ENCODE measurements at places on chromosomes 12 and 14.

- peak; percentile 13 for DNase-seq
Measured at GRCh38 chr12:27434673-27435565, 11.6 kb upstream of the SMCO2 start.

DNA sequence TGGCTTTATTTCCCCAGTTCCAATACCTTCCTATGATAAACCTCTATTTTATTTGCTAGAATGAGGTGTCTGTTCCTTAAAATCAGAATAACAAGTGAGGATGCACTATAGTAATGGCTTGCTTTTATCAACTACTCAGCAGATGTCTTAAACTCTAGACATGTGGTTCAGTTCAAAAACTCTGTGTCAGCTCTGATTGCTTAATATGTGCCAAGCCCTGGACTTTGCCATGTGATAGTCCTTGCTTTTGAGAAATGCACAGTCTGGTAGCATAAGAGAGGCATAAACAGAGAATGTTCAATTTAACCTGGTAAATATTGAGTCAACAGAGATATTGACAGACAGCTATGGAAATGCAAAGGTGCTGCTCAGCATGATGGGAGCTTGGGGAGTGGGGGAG lies 254.8 kb downstream of the PDZRN4 start:
- no peak for DNase-seq

- no peak for DNase-seq
Measured at GRCh38 chr12:108594-108993, 42.0 kb downstream of the IQSEC3 start.

DNA sequence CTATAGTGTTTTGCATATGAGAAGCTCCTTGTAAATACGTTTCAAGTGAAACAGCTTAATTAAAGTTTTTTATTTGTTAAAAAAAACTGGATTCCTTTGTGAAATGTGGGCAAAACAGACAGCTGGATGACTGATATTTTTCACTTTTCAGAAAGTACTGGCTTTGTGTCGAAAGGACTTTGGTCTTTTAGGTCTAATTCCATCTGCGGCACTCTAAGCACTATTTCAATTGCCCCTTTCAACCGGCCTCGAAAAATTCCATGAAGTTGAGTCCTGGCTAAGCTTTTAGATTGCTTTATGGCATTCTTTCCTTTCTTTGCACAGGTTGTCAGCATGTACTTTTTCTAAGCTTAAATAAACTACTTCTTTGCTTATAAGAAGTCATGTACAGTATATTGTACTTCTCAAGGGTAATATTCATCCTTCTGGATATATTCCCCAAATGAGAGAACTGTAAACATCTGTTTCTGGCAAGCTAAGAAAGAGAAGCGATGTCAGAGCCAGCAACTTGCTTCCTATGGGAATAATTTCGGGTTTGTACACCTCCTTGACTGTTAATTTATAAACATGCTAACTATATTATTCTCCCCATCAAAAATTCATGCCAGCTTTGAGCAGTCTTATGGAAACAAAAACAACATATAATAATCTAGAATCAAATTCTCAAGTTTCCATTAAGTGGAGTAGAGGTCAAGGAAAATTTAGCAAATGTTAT lies 611.3 kb downstream of the ETNK1 start:
- no peak for DNase-seq

GRCh38 chr14:44951051-44951450 lies 10.7 kb downstream of the KLHL28 start:
- DNase-seq: no peak

- DNase-seq: peak; percentile 75
Measured at GRCh38 chr14:103808403-103809001, 38.9 kb downstream of the PPP1R13B start.

DNA sequence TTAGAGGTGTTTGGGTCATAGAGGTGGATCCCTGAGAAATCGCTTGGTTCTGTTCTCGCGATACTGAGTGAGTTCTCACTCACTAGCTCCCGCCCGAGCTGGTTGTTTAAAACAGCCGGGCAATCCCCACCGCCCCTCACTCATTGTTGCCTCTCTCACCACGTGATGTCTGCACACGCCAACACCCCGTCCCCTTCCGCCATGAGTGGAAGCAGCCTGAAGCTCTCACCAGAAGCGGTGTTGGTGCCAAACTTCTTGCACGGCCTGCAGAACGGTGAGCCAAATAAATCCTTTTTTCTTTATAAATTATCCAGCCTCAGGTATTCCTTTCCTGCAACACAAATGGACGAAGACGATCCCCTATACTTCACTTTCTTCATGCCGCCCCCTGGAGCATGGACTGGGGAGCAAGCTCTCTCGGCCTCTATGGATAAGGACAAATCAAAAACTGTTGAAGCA lies 45.4 kb upstream of the CCND2 start:
- DNase-seq: no peak

DNA sequence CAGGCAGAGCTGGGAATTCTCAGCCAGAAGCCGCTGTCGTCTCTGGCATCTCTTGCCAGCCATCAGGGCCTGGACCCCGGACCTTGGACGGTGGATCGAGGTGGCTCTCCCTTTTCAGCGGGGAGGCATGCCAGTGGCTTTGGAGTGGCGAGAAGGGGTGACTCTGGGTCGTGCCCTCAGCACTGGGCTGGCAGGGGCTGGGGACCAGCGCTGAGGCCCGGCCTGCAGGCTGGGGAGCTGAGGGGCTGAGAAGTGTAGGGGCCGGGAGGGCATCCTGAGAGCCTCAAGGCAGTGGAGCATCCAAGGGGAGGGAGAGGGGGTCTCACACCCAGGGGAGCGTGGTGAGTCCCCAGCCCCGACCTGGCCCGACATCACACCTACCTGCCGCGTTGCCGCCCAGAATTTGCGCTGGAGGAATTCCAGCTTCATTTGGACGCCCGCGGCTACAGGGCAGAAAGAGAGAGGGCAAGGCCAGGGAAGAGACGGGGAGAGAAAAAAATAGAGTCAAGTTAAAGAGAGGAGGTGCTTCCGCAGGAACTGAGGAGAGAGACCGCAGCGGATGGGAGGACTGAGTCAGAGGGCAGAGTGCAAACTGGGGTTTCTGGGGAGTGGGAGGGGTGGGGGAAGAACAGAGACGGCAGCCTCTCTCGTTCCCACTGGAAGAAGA lies 9.0 kb upstream of the LRTM2 start:
- peak; percentile 50 for DNase-seq

GRCh38 chr12:118034429-118035189 lies 18.1 kb downstream of the RFC5 start:
- DNase-seq: no peak

- no peak for DNase-seq
Measured at GRCh38 chr14:70018713-70019211, 139.5 kb downstream of the SMOC1 start.

DNA sequence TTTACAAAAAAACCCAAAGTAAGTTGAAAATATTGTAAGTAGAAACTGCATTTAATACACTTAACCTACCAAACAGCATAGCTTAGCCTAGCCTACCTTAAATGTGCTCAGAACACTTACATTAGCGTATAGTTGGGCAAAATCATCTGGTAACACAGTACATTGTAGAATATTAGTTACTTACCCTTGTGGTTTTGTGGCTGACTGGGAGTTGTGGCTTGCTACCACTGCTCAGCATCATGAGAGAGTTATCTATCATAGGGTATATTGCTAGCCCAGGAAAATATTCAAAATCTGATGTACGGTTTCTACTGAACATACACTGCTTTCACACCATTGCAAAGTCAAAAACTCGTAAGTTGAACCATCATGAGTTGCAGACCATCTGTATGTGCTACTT lies 141.7 kb upstream of the GARIN6 start:
- DNase-seq: no peak

GRCh38 chr12:49917788-49918173 lies 14.1 kb upstream of the FAIM2 start:
- no peak for DNase-seq

- no peak for DNase-seq
Measured at GRCh38 chr12:71589478-71589881, 74.2 kb downstream of the ZFC3H1 start.

DNA sequence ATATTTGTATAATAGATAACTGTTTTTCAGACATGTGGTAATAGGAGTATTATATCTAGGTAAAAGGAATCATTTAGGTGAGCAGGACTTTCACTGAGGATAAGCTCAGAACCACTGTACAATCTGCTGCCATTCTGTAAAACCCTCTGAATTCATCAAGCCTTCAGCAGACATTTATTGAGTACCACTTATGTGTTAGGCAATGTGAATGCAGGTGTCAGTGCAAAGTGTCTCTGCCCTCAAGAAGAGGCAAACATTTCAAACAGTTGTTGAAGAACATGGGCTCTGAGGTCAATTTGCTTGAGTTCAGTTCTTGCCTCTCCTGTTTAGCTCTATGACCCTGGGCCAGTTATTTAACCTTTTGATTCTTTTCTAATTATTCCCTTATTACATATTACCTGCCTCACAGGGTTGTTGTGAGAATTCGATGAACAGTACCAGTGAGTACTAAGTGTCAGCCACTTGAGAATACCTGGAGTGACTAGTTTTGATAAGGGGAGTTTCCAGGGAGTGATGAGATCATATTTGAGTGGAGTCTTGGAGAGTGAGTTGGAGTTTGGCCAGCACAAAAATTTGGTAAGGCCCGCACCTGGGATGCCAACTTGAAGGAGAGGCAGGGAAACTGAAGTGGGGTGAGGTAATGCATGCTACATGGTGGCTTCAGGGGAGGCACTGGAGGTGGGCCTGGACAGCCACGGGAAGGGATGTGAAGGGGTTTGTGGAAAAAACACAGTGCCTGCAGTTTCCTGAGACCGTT lies 33.7 kb downstream of the RASSF8 start:
- DNase-seq: no peak

DNA sequence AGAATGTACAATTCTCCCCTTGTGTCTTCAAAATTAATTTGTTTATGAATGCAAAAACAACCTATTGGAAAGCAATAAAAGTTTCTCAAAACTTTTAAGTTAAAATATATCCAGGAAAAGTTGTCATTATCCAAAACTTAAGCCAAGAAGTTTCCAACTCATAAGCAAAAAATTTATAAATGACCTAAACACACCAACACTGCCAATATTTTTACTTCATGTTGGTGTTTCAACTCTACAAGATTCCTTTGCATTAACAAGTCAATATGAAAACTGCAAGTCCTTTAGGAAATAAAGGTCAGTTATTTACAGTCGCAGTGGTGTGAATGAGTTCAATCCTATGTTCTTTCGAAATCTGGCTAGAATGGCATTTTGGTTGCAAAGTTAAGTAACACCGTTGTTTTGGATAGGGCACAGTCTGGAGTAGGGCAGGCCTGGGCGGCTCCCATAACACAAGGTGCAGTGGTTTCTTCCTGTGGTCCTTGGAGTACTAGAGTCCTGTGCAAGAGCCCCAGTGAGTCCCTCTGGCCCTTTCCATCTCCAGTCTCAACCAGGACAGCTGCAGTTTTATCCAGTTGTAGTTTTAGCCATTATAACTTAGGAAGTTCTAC lies 151.4 kb downstream of the MED13L start:
- no peak for DNase-seq

GRCh38 chr14:77641534-77642341 lies 25.3 kb upstream of the SPTLC2 start:
- peak; percentile 74 for DNase-seq

DNA sequence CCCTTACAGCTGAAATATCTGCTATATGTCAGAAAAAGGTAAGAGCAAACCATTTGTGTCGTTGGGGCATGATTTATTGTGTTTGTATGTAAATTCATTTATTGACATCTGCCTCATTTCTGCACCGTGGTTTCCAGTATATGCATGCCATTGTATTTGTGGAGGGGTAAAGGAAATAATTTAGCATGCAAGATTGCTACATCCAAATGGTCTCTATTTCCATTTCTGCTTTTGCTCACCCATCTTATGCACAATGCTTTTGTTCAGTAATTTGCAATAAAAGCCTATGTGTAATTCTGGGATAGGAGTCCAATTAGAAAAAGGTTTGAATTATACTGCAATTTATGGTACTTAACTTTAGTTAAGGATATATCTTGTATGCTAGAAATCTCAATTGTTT lies 101.8 kb downstream of the UNC79 start:
- DNase-seq: no peak

GRCh38 chr12:3071107-3071506 lies 6.1 kb upstream of the TSPAN9 start:
- no peak for DNase-seq

GRCh38 chr12:108484845-108485244 lies 30.2 kb upstream of the FICD start:
- DNase-seq: no peak

DNA sequence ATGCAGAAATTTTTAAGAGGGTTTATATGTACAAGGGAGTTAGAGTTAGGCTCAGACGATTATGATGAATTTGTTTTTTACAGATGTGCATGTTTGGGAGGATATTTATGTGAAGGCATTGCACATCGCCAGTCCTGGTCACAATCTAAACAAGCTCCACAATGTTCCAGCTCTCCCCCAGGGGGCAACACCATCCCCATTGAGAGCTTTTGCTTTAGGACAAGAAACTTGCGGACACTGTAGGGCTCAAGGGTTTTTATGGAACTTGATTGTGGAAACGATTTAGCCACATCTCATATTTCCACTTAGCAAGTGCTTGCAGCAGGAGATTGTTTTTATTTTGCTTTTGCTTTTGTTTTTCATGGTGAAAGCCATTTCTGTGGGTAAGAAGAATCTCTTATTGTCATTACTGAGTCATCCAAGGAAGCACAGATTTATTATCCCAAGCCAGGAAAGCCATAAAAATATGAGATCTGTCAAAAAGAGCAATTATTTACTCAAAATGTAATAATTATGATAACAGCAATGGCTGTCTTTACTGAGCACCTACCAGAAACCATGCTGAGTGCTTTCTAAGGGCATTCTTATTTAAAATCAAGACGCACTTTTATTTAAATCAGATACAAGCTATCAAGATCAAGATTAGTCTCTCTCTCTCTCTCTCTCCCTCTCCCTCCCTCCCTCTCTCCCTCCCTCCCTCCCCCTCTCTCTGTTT lies 276.7 kb upstream of the SRRM4 start:
- no peak for DNase-seq

DNA sequence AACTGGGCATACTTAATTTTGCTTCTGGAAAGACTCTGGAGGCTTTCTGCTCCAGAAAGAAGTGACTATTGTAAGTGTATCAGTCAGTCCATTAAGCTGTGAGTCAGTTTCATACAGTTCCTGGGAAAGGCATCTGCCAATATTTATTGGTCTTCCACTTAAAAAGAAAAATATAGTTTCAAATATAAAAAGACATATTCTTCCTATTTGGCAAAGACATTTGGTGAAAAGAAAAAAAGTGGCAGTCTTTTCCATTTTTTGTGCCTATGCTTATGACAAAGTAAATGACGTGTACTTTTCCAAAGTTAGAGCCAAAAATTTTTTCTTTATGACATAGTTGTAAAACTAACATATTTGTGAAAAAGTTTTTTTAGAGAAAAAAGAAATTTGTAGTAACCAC lies 12.3 kb downstream of the TMEM30B start:
- DNase-seq: no peak

- no peak for DNase-seq
Measured at GRCh38 chr12:23708185-23708837, 241.2 kb downstream of the SOX5 start.

- DNase-seq: no peak
Measured at GRCh38 chr14:72634691-72635616, 258.9 kb downstream of the DPF3 start.

- DNase-seq: no peak
Measured at GRCh38 chr14:72894323-72894622, 372 bp upstream of the DPF3 start.

Measured in activated CD4-positive, alpha-beta T cell treated with anti-CD3 and anti-CD28 coated beads, Interleukin-2, amount 50 U/mL, for 48 hours (primary cell).